ENCODE measurements at places on chromosomes 11 and 22.

DNA sequence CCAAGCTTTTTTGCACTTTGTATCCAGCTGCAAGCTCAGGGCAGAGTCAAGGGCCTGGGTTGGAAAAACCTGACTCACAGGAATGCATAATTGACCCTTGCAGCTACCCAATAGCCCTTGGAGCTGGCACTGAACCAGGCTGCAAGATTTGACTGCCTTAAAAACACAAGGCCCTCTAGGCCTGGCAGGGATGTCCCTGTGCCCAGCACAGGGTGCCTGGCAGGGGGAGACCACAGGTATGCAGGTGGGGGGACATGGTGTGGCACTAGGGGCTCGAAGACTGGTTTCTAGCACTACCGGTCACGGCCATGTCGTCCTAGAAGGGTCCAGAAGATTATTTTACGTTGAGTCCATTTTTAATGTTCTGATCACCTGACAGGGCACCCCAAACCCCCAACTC lies 30.2 kb downstream of the SBF1 start:
- no peak for DNase-seq
- no peak overlapping the region for H3K4me3 ChIP-seq
- H3K27me3 ChIP-seq: no peaks in the 10 kb centered on the region

DNA sequence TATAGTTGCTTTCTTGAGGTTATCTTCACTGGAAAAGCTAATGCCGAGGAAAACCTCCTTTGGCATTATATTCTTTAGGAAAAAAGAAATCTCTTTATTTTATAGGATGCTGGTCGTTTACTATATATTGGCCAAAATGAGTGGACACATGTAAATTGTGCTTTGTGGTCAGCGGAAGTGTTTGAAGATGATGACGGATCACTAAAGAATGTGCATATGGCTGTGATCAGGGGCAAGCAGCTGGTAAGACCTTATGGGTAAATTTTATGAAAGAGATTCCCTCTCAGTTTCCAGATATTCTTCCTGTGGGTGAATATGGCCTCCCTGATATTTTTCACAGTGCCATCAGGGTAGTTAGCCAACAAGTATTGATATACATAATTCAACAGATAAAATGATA lies 29.4 kb upstream of the TTC36 start:
- H3K27me3 ChIP-seq: no peaks in the 10 kb centered on the region
- H3K27ac ChIP-seq: no peak overlapping the region
- peaks cover 6% of the 10 kb centered on the region for H3K36me3 ChIP-seq
- H3K4me3 ChIP-seq: no peak overlapping the region
- peaks cover 2% of the 10 kb centered on the region for H3K4me1 ChIP-seq
- DNase-seq: no peak

- no peak overlapping the region for H3K4me3 ChIP-seq
- peaks cover 42% of the 10 kb centered on the region for H3K27me3 ChIP-seq
- H3K27ac ChIP-seq: no peak overlapping the region
- no peak for DNase-seq
Observed at GRCh38 chr11:75654314-75654713, 14.5 kb downstream of the MAP6 start.

GRCh38 chr11:26651916-26652315 lies 69.9 kb downstream of the SLC5A12 start:
- no peak for DNase-seq
- H3K27me3 ChIP-seq: no peaks in the 10 kb centered on the region
- H3K4me1 ChIP-seq: no peaks in the 10 kb centered on the region
- H3K27ac ChIP-seq: no peak overlapping the region

DNA sequence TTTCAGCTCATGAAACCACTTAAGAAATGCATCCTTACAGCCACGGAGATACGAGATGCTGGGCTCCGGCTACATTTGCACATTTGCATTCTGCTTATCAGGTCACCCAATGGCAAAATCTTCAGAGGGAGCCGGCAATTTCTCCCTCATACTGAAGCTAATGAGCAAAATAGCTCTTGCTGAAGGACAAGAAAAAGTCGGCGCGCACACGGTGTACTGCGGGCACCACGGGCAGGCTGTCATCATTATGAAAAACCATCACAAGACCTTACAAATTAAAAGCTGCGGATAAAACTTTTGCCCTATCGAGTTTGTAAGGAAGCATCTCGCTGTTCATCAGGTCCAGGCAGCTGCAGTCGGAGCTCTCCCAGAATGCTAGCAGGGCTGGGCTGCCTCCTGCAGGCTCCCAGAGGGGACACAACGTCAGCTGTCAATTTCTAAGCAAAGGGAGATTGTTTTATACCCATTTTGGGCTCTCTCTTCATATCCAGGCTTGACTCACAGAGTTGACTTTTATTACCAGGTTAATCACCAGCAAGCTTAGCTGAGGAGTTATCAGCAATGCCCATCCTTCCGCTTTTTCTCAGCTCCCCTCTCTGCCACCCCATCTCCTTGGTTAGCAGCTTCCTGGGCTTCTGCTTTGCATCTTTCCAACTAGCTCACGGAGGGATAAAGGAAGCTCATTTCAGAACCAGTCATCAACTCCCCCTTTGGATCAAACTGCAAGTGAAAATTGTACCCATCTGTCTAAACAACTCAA lies 375.1 kb downstream of the OPCML start:
- H3K4me1 ChIP-seq: peaks cover 2% of the 10 kb centered on the region
- peaks cover 64% of the 10 kb centered on the region for H3K27me3 ChIP-seq
- peaks cover 6% of the 10 kb centered on the region for H3K36me3 ChIP-seq
- H3K27ac ChIP-seq: no peak overlapping the region
- DNase-seq: no peak

DNA sequence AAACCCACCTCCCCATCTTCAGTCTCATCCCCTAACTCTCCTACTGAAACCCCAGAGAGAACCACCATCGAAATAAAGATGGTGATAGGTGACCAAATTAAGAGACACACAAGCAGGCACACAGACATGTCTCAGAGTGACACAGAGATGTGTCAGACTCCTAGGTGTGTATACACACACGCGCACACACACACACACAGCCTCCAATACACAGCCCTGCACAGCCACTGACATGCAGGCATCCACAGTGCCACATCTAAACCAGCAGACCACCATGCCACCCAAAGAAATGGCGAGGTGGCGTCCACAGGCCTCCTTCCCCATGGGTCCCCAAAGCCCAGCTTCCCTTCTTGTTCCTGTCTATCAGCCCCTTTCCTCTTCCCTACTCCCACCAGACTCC lies 27.4 kb downstream of the NRXN2 start:
- H3K36me3 ChIP-seq: peaks cover 11% of the 10 kb centered on the region
- DNase-seq: no peak
- peak overlapping the region; percentile 21 for H3K27ac ChIP-seq
- peaks cover 17% of the 10 kb centered on the region for H3K4me1 ChIP-seq
- H3K27me3 ChIP-seq: peaks cover 77% of the 10 kb centered on the region
- H3K4me3 ChIP-seq: no peak overlapping the region

DNA sequence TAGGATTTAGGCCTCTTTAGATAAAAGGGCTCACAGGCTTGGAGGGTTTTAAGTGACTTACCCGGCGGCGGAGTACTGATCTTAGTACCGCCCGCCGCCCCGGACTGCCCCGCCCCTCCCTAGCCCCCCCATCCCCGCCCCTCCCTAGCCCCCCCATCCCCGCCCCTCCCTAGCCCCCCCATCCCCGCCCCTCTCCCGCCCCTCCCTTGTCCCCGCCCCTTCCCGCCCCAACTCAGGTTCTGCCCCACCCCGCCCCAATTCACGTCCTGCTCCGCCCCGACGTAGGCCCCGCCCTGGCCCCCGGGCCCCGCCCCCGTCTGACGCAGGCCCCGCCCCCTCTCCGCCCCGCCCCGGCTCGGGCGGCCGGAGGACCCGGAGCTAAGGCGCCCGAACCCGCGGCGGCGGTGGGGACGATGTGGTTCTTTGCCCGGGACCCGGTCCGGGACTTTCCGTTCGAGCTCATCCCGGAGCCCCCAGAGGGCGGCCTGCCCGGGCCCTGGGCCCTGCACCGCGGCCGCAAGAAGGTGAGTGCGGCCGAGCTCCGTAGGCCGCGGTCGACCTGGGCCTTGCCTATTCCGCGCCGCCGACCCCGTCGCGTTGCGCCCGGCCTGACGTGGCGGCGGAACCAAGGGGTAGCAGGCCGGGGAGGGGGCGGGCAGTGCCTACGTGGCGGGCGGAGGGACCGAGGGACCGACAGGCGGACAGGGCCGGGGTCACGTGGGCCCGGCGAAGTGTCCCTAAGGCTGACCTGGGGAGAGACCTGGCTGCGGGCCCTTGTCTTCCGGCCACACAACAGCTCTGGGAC lies at the start of gene SCYL1:
TSS of gene SCYL1 (plus strand) at position 343 of the 805 bp plus-strand sequence. CDS start at position 414, 71 bp downstream.
- no peaks in the 10 kb centered on the region for H3K27me3 ChIP-seq
- peak within 1 kb of the TSS; percentile 91 for H3K4me3 ChIP-seq
- peak within 1 kb of the TSS; percentile 91 for H3K27ac ChIP-seq
- DNase-seq: peak; percentile 75
- no peaks in the 10 kb centered on the region for H3K36me3 ChIP-seq

DNA sequence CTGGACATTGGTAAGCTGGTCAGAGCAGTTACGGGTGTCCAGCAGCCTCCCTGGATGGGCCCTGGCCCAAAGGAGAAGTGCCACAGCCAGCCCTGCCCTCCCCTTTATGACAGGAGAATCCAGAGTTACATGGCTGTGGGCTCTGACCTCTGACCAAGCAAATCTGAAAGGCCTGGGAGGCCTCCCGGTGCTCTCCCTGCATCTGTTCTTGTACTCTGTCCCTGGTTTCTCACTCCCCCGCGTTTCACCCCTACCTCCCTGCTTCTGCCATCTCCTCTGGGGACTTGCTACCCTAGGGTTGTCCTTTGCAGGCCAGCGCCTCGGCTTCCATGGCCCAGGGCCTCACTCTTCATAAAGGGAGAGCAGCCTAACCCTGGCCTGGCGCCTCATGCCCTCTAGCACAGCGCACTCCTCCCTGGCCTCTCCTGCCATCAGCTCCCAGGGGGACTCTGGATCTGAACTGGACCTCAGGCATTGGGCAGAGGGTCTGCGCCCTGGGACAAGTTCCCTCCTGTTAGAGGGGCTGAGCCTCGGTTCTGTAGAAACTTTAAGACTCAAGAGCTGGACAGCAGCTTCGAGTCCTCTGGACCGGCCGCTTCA lies 10.7 kb downstream of the PICK1 start:
- no peaks in the 10 kb centered on the region for H3K27me3 ChIP-seq
- no peak for DNase-seq
- peak overlapping the region; percentile 27 for H3K27ac ChIP-seq
- H3K4me3 ChIP-seq: no peak overlapping the region
- H3K36me3 ChIP-seq: peaks cover 10% of the 10 kb centered on the region

GRCh38 chr11:32526760-32527159 lies 56.9 kb upstream of the EIF3M start:
- no peaks in the 10 kb centered on the region for H3K4me1 ChIP-seq
- H3K27me3 ChIP-seq: peaks cover 27% of the 10 kb centered on the region
- H3K4me3 ChIP-seq: no peak overlapping the region
- DNase-seq: no peak

- H3K4me1 ChIP-seq: peaks cover 3% of the 10 kb centered on the region
- no peaks in the 10 kb centered on the region for H3K27me3 ChIP-seq
- H3K36me3 ChIP-seq: no peaks in the 10 kb centered on the region
- DNase-seq: no peak
- H3K27ac ChIP-seq: no peak overlapping the region
Observed at GRCh38 chr11:78061088-78061920, 2.4 kb upstream of the THRSP start.

DNA sequence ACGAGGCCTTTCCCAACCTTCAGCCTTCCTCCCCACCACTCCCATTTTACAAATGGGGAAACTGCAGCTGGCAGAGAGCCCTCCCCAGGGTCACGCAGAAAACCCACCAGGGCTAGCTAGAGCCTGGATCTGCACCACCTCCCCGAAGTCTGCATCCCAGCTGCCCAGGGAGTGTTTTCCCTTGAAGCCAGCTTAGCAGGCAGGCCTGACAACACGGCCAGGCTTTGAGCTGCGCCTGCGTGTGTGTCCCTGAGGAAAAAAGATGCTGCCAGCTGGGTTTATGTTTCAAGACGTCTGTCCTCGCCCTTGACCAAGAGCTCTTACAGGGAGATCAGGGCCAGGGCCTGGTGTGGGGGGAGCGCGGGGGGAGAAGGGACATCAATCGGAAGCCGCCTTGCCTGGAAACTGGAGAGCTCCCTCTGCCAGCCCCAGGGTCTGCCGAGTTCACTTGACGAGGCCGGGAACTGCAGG lies 20.3 kb downstream of the WNT11 start:
- H3K4me3 ChIP-seq: no peak overlapping the region
- no peak overlapping the region for H3K27ac ChIP-seq
- peaks cover 6% of the 10 kb centered on the region for H3K36me3 ChIP-seq
- peaks cover 13% of the 10 kb centered on the region for H3K27me3 ChIP-seq
- peaks cover 5% of the 10 kb centered on the region for H3K4me1 ChIP-seq

DNA sequence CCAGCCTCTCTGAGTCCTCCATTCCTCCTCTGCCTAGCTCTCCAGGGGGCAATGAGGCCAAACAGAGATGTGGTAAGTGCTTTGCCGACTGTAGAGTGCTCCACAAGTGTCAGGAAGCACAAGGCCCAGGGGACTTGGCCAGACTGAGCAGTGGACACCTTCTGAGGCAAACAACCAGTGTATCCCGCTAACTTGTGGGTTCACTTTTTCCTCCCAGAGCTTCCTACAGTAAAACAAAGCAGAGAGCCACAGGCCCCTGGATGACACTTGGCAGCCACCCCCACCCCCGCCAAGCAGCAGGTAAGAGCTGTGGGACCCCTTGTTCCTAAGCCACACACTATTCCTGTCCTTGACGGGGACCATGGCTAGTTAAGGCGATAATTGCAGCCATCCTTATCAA lies 160.9 kb downstream of the CACNA1I start:
- peaks cover 18% of the 10 kb centered on the region for H3K27me3 ChIP-seq
- no peak for DNase-seq
- no peaks in the 10 kb centered on the region for H3K36me3 ChIP-seq
- H3K4me3 ChIP-seq: no peak overlapping the region

GRCh38 chr11:26578998-26579661 lies 7.1 kb upstream of the MUC15 start:
- H3K4me1 ChIP-seq: no peaks in the 10 kb centered on the region
- no peaks in the 10 kb centered on the region for H3K36me3 ChIP-seq
- DNase-seq: no peak
- no peaks in the 10 kb centered on the region for H3K27me3 ChIP-seq
- H3K27ac ChIP-seq: no peak overlapping the region

DNA sequence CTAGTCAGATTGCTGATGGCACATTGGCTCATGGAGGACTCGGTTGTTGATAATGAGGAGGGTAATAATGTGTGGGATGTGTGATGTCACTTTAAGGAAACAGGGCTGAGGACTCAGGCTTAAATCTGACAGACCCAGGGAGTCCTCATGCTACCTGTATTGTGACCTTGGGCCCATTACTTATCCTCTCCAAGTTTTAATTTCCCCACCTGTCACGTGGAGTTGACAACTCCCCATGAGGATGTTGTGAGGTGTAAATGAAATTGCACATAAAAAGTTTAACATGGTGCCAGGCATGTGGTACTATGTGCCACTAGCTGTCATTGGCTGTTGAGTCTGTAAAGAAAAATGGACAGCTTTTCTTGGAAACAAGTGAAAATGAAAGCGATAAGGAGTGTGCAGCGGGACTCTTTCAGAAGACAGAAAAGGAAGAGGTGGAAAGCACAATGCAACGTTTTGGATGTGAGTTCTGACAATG lies 15.3 kb downstream of the IL10RA start:
- peak overlapping the region; percentile 95 for H3K27ac ChIP-seq
- no peak for DNase-seq
- H3K4me3 ChIP-seq: peak overlapping the region; percentile 78
